ENCODE measurements at places on chromosomes 5 and 9.

GRCh38 chr9:2824054-2824453 is 19.8 kb downstream of the PUM3 start:
- no peak overlapping the region for H3K27ac ChIP-seq
- no peaks in the 10 kb centered on the region for H3K4me1 ChIP-seq
- H3K36me3 ChIP-seq: peaks cover 67% of the 10 kb centered on the region
- no peak for DNase-seq
- no peak overlapping the region for H3K4me3 ChIP-seq
- H3K27me3 ChIP-seq: no peaks in the 10 kb centered on the region

- peaks cover 15% of the 10 kb centered on the region for H3K4me1 ChIP-seq
- H3K27ac ChIP-seq: no peak overlapping the region
- no peaks in the 10 kb centered on the region for H3K27me3 ChIP-seq
- H3K4me3 ChIP-seq: no peak overlapping the region
- no peaks in the 10 kb centered on the region for H3K36me3 ChIP-seq
- peak; percentile 2 for DNase-seq
Observed at GRCh38 chr5:178429491-178430185, 160.6 kb downstream of the COL23A1 start.

- no peaks in the 10 kb centered on the region for H3K36me3 ChIP-seq
- H3K4me1 ChIP-seq: no peaks in the 10 kb centered on the region
- no peak overlapping the region for H3K27ac ChIP-seq
Observed at GRCh38 chr5:149618581-149619248, 37.4 kb downstream of the ARHGEF37 start.

DNA sequence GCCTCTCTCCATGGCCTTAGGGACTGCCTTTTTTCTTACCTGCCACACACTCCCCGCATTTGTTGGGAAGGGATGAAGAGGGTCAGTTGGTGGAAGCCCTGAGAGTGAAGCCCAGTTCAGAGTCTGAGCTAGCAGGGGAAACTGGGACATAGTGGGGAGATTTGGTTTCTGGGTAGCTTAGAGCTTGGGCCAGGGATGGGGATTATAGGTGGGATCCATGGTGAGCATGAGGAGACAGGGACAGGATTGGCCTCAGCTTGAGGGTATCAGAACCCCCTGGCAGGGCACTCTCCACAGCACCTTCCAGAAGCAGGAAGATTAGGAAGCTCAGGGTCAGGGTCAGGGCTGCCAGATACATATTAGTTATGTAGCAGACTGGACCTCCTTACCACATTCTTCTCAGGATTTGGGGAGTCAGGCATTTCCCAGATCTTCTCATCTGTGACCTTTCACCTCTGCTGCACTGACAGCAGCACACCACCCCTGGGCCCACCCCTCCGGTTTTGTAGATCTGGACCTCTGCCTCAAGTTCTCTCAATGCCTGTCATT is 17.9 kb downstream of the OR13J1 start:
- peaks cover under 1% of the 10 kb centered on the region for H3K36me3 ChIP-seq
- H3K4me3 ChIP-seq: no peak overlapping the region
- H3K27me3 ChIP-seq: no peaks in the 10 kb centered on the region
- no peak overlapping the region for H3K27ac ChIP-seq

DNA sequence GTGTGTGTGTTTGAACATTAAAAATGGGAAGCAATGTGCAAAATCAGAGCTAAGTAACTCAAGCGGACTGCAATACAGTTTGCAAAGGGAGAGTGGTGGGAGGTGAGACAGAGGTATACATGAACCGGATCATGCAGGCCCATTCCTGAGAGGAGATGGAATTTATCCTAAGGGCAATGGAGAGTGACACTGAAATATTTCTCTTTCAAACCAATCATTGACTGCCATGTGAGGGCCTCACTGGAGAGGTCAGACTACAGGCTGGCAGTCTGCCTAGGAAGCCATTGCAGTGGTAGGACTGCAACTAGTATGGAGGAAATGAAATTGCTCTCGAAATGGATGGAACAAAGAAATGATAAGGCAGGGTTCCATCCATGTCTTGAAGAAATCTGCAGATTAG is 34.8 kb downstream of the TNFSF15 start:
- H3K36me3 ChIP-seq: no peaks in the 10 kb centered on the region
- H3K4me1 ChIP-seq: 0 out of 2 replicates have a peak, but pooled peaks cover 2% of the 10 kb centered on the region
- DNase-seq: no peak

DNA sequence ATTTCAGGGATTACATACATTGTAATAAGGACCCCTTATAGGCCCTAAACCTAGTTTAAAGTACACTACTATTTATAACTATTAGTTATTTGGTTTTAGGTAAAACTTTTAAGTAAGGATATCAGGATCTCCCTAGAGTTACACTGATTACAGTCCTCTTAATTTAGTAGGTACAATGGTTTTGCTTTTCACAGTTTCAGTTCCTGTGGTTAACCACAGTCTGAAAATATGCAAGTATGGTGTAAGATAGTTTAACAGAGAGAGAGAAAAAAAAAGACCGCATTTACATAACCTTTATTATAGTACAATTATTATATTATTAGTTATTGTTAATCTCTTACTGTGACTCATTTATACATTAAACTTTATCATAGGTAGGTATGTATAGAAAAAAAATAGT is 725.3 kb upstream of the PTPRD start:
- H3K27ac ChIP-seq: no peak overlapping the region
- DNase-seq: no peak
- no peaks in the 10 kb centered on the region for H3K27me3 ChIP-seq

DNA sequence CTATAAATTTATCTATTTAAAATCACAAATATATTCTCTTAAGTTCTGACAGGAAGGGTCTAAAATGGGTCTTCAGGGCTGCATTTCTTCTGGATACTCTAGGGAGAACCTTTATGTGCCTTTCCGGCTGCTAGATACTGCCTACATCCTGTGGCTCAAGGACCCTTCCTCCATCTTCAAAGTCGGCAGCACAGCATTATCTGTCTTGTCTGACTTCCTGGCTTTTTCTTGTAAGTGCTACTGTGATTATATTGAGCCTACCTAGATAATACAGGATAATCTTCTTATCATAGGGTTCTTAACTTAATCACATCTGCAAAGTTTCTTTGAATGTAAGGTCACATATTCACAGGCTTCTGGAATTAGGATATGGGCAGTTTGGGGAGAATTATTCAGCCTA is 943.8 kb upstream of the TYRP1 start:
- H3K27me3 ChIP-seq: no peaks in the 10 kb centered on the region
- H3K36me3 ChIP-seq: no peaks in the 10 kb centered on the region
- DNase-seq: no peak
- H3K4me1 ChIP-seq: no peaks in the 10 kb centered on the region
- H3K4me3 ChIP-seq: no peak overlapping the region

GRCh38 chr5:107005653-107006052 is 665.1 kb downstream of the EFNA5 start:
- no peak overlapping the region for H3K27ac ChIP-seq
- no peaks in the 10 kb centered on the region for H3K4me1 ChIP-seq
- no peak overlapping the region for H3K4me3 ChIP-seq

- H3K27me3 ChIP-seq: no peaks in the 10 kb centered on the region
- no peak for DNase-seq
- H3K36me3 ChIP-seq: no peaks in the 10 kb centered on the region
- no peak overlapping the region for H3K4me3 ChIP-seq
- no peaks in the 10 kb centered on the region for H3K4me1 ChIP-seq
Observed at GRCh38 chr5:32767948-32768467, 56.9 kb downstream of the NPR3 start.

GRCh38 chr5:67341478-67341877 is 144.9 kb upstream of the CD180 start:
- no peak overlapping the region for H3K4me3 ChIP-seq
- no peaks in the 10 kb centered on the region for H3K4me1 ChIP-seq
- no peak for DNase-seq
- H3K36me3 ChIP-seq: no peaks in the 10 kb centered on the region
- no peaks in the 10 kb centered on the region for H3K27me3 ChIP-seq
- H3K27ac ChIP-seq: no peak overlapping the region

GRCh38 chr5:65142511-65143011 is 339.2 kb downstream of the ADAMTS6 start:
- H3K27ac ChIP-seq: no peak overlapping the region
- H3K27me3 ChIP-seq: no peaks in the 10 kb centered on the region
- DNase-seq: no peak
- no peaks in the 10 kb centered on the region for H3K4me1 ChIP-seq
